ENCODE measurements at places on chromosomes 3 and 15. TPM values are rescaled to one million over a fixed set of nuclear protein-coding genes. Genes with fewer than 3 reads are reported as not detected.

The TGM4 gene
- polyA plus RNA-seq, result not detected

The SLC12A1 gene
- 0.03 TPM for polyA plus RNA-seq

The ADPRH gene
- polyA plus RNA-seq, result 10.4 TPM

The SLC9C1 gene
- polyA plus RNA-seq, result 0.10 TPM

The TP63 gene
- polyA plus RNA-seq, result 17.1 TPM

The GCHFR gene
- polyA plus RNA-seq, result 4.7 TPM
